ENCODE measurements at places on chromosomes 4 and X.

DNA sequence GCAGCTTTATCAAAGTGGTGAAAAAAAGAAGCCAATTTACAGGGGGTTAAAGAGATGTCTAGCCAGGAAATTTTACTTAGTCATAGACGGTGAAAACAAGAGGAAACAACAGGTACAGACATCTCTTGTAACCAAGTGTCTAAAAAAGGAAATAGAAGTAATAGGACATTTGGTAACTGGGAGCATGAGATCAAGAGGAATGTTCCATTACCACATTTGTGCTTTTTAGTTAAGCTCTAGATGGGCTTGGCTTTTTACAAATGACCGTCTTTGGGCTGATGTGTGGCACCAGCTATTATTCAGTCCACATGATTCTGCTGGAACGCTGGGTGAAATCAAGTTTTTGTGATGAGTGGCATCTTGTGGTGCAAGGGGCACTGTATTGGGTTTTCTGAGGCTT lies 179.5 kb downstream of the SMIM20 start:
- DNase-seq: no peak

- no peak for DNase-seq
Measured at GRCh38 chr4:130077275-130077674, 981.3 kb downstream of the C4orf33 start.

GRCh38 chrX:23662187-23662586 lies 5.1 kb upstream of the PRDX4 start:
- DNase-seq: no peak

DNA sequence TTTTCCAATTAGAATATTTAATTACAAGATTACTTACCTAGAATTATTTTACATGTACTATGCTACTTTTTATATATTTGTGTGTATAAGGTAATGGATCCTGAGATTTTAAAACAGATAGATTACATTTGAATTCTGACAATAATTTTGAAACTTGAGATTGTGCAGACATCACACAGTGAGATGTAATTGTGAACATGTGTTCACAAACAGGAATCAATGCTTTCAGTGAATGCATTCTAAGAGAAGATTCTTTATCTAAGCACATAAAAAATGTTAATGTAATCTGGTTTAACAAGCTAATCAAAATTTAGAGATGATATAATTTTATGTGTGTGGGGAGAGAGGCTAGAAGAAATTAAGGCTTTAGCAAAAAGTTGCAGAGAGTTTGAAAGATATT lies 1925.5 kb downstream of the ARAP2 start:
- no peak for DNase-seq

GRCh38 chrX:46169808-46170207 lies 375.4 kb downstream of the ZNF674 start:
- DNase-seq: no peak

DNA sequence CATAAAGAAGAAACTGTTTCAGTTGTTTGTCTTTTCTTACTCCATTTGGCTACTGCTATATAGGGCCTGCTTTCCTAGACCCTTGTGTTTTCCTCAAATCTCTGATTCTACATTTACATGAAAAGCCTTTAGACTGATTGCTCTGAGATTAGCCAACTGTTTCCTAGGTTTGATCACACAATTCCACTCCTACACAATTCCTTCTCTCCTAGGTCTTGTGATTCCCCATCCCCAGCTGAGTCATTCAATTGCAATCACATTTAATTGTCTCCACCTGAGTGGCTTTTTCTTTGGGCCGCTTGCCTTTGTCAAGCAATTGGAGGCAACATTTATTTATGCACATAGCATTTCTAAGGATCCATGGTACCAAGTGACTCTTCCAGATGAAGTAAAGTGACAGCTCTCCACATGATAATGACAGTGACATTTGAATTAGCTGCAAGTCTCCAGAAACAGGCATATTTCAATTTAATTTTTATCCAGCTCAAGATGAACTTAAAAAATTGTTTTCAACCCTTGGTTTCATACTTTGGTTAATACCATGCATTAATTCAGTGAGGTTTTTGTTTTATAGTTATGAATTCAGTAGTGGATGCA lies 35.8 kb downstream of the ATXN3L start:
- DNase-seq: no peak

GRCh38 chr4:163967263-163967662 lies 472.8 kb downstream of the TMA16 start:
- DNase-seq: no peak

- no peak for DNase-seq
Measured at GRCh38 chrX:136346506-136346905, 45.7 kb downstream of the ADGRG4 start.

DNA sequence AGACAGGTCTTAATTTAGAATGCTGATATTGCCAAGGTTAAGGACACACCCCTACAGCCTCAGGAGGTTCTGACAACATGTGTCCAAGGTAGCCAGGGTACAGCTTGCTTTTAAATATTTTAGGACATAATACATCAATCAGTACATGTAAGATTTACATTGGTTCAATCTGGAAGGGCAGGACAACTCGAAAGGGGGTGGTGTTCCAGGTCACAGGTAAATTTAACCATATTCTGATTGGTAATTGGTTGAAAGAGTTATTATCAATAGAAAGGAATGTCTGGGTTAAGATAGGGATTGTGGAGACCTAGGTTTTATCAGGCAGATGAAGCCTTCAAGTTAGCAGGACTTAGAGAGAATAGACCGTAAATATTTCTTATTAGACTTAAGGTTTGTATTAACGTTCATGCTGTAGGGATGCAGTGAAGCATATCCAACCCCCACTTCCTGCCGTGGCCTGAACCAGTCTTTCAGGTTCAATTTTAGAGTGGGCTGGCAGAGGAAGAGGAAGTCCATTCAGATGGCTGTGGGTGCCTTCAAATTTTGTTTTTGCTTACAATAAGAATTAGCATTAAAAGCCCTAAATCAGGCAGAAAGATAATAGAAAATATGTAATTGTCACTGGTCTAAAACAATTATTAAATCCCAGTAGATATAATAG lies 136.5 kb upstream of the GALNTL6 start:
- DNase-seq: no peak

- DNase-seq: no peak
Measured at GRCh38 chr4:177737387-177737940, 295.2 kb upstream of the AGA start.

DNA sequence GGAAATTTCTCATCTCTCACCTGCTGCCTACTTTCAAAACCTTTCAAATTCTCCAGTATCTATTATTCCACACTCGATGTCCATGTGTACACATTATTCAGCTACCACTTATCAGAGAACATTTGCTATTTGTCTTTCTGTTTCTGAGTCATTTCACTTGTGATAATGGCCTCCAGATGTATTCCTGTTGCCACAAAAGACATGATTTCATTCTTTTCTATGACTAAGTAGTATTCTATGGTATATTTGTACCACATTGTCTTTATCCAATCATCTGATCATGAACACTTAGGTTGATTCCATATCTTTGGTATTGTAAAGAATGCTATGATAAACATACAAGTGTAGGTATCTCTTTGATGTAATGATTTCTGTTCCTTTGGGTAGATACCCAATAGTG lies 310.1 kb upstream of the SPOCK3 start:
- DNase-seq: no peak

DNA sequence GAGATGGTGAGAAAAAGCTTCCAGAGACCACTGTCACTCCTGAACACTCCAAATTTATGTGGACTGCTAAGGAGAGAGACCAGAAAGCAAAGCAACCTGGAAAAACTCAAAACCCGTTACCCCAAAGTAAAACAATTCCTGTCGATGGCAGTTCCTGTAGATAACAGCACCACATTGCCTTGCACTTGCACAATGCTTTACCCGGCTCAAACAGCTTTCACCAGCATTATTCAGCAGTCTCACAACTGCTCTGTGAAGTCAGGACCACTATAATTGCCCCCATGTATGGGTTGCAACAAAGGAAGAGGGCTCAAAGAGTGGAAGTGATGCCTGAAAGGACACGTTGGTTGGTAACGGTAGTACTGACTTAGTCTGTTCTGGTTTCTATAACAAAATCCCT lies 234.8 kb downstream of the BCOR start:
- DNase-seq: no peak

GRCh38 chr4:128601991-128602695 lies 207.4 kb upstream of the JADE1 start:
- DNase-seq: no peak
